Activated CD4-positive, alpha-beta memory T cell treated with anti-CD3 and anti-CD28 coated beads for 36 hours (primary cell): ENCODE measurements at places on chromosomes 3 and 15. TPM values are rescaled to one million over a fixed set of nuclear protein-coding genes. Genes with fewer than 3 reads are reported as not detected.

DNA sequence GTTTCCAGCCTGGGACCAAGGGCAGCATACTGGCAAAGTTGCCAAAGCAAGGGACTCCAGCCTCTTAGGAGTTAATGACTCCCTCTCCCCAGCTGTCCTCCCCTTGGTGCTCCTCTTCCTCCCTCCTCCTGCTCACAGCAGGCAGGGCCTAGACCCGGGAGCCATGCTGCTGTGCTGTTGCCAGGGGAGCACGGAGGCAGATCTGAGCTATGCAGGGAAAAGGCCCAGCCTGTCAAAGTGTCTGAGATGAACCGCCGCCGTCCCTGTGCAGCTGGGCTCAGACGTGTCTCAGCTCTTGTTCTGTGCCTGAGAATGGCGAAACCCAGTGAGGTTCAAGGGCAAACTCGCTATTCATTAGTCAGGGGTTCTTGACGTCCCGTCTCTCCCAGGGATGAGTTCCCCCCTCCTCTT, 60.8 kb upstream of the POLG start:
- no peaks in the 10 kb centered on the region for H3K36me3 ChIP-seq
- H3K27me3 ChIP-seq, result peaks cover 33% of the 10 kb centered on the region
- no peak overlapping the region for H3K27ac ChIP-seq

DNA sequence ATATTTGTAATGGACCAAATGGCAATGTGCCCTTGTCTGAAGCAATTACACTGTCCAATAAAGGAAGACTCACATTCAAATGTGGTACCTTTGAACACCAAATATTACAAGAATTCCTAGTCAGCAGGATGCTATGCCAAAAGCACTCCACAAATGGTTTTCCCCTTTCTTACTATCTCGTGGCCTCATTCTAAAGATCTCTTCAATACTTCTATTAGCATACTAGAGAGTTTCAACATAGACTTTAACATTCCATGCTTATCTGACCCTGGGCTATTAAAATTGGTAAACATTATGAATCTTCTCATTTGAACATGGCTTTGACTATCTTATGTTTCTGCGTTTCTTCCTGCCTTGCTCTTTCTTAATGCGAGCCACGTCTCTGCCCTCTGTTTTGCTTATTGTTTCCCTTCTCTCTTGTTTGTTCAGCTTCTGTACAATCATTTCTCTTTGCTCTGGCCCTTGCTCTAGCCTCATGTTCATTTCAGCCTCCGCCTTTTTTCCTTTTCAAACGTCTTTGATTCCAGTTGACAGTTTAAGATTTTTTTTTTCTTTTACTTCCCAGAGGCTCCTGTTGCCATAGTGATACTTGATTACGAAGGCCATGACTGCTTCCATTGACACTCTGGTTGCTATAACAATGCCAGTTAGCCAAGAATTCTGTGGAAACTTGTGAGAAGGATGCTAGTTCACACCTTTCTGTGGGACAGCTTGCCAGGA, 49.5 kb upstream of the SLC9A9 start:
- H3K4me3 ChIP-seq, result no peak overlapping the region
- H3K36me3 ChIP-seq, result no peaks in the 10 kb centered on the region
- no peaks in the 10 kb centered on the region for H3K4me1 ChIP-seq
- H3K27ac ChIP-seq, result no peak overlapping the region

DNA sequence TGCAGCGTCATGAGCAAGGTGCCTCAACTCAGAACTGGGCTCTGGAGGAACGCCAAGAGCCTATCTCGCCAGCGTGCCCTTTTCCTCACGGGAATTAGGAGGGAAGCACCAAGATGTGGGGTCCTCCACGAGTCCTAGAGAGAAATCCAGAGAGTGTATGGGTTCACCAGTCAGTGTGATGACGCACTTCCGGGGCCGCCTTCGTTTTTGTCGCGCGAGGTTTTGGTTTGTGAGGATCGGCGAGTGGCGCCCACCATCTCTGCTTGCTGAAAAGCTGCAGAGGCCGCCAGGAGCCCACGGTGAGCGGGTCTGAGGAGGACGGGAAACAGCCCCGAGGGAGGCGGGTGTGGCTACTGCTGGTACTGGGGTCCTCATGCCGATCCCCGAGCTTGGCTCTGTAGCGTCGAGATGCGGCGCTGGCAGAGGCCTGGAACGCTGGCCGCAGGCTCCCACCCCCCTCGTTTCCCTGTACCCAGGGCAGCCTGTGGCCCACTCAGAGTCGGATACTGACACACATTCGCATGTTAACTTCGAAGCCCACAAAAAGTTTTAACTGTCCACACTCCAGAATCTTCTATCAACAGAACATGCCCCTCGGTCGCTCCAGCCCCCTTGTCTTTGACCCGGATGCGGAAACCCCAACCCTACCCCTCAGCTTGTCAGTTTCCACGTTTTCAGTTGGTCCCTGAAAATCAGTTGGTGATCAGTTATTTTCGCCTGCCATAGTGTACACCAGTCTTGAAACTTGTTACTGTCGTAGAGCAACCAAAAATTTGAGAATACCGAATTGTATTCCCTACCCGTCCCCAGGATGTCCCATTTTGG, 30.4 kb downstream of the ZNF662 start:
- DNase-seq, result no peak
- no peaks in the 10 kb centered on the region for H3K27me3 ChIP-seq
- no peaks in the 10 kb centered on the region for H3K36me3 ChIP-seq
- H3K4me1 ChIP-seq, result peaks cover 22% of the 10 kb centered on the region
- no peak overlapping the region for H3K4me3 ChIP-seq

- no peak for DNase-seq
- H3K27me3 ChIP-seq, result peaks cover 4% of the 10 kb centered on the region
- H3K4me3 ChIP-seq, result no peak overlapping the region
Observed at GRCh38 chr3:36524560-36524959, 144.3 kb downstream of the STAC start.

GRCh38 chr15:101057841-101058407, 138.8 kb downstream of the LRRK1 start:
- DNase-seq, result no peak
- no peaks in the 10 kb centered on the region for H3K36me3 ChIP-seq
- no peak overlapping the region for H3K4me3 ChIP-seq
- no peak overlapping the region for H3K27ac ChIP-seq
- no peaks in the 10 kb centered on the region for H3K4me1 ChIP-seq

- H3K4me1 ChIP-seq, result peaks cover 5% of the 10 kb centered on the region
- no peaks in the 10 kb centered on the region for H3K27me3 ChIP-seq
- DNase-seq, result no peak
- no peak overlapping the region for H3K27ac ChIP-seq
- H3K36me3 ChIP-seq, result peaks cover 3% of the 10 kb centered on the region
- H3K4me3 ChIP-seq, result no peak overlapping the region
Observed at GRCh38 chr15:86735247-86736040, 655.8 kb downstream of the AGBL1 start.

- H3K36me3 ChIP-seq, result no peaks in the 10 kb centered on the region
- no peak overlapping the region for H3K4me3 ChIP-seq
- H3K4me1 ChIP-seq, result no peaks in the 10 kb centered on the region
- H3K27ac ChIP-seq, result no peak overlapping the region
Observed at GRCh38 chr3:89155811-89156210, 48.4 kb downstream of the EPHA3 start.

DNA sequence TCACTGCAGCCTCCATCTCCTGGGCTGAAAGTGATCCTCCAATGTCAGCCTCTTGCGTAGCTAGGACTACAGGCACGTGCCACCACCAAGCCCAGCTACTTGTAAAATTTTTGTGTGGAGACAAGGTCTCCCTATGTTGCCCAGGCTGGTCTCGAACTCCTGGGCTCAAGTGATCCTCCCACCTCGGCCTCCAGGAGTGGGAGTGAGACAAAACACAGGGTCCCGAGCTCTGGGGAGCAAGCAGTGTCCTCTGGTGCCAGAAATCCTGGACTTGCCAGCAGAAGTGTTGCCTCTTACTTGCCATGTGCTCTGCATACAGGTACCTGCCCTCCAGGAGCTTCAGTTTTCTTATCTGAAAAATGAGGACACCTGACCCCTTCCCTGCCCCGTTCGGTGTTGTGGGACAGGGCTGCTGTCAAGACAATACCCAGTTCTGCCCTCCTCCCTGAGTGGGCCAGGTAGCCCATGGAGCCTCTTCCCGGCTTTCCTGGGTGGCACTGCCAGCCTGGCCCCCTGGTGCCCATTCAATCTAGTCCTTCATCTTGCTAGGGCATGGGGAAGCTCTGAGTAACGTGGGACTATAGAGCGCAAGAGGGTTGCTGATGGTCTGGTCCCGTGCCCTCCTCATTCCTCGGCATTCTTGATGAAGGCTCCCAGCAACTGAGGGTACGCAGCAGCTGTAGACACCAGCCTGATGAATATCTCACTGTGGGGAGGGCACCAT, 164.6 kb downstream of the GOLGA6L4 start:
- DNase-seq, result no peak
- no peaks in the 10 kb centered on the region for H3K27me3 ChIP-seq
- no peak overlapping the region for H3K4me3 ChIP-seq
- no peaks in the 10 kb centered on the region for H3K36me3 ChIP-seq

DNA sequence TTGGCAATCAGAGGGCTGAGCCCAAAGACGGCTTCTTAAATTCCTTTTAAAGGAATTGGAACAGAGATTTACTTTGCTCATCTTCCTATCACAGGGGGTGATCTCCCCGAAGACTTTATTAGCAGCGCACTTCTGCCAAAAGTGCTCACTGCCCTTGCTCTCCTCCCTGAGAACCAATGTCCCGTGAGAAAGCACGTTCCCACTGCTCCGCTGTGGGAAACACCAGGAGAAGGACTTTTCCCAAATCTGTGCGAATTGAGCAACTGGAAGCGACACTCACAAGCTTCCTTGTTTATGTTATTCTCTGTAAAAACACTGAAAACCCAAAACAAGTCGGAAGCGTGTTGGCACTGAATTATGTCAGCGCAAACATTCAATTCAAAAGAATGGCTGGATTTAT, 670.8 kb upstream of the NR2F2 start:
- DNase-seq, result no peak
- H3K4me3 ChIP-seq, result no peak overlapping the region
- no peaks in the 10 kb centered on the region for H3K4me1 ChIP-seq

DNA sequence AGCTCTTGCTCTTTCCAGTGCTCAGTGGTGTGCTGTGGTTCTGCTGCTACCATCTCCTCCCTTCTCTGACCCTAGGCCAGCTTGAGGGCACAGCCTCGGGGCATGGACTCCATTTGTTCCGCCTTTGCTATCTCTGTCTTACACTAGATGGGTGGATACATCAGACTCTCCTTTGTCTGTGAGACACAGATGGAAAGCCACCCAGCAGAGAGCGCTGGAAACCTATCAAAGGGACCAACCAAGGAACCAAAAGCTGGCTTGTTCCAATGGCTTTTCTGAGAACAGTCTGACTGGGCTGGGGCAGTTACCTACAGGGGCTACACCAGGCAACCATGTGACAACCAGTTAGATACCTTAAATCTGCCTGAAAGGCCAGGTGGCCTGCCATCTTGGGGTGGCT, 63.8 kb downstream of the NPTN start:
- no peak for DNase-seq
- no peak overlapping the region for H3K4me3 ChIP-seq
- H3K36me3 ChIP-seq, result peaks cover 46% of the 10 kb centered on the region
- H3K4me1 ChIP-seq, result peaks cover 19% of the 10 kb centered on the region
- peak overlapping the region; percentile 49 for H3K27ac ChIP-seq

DNA sequence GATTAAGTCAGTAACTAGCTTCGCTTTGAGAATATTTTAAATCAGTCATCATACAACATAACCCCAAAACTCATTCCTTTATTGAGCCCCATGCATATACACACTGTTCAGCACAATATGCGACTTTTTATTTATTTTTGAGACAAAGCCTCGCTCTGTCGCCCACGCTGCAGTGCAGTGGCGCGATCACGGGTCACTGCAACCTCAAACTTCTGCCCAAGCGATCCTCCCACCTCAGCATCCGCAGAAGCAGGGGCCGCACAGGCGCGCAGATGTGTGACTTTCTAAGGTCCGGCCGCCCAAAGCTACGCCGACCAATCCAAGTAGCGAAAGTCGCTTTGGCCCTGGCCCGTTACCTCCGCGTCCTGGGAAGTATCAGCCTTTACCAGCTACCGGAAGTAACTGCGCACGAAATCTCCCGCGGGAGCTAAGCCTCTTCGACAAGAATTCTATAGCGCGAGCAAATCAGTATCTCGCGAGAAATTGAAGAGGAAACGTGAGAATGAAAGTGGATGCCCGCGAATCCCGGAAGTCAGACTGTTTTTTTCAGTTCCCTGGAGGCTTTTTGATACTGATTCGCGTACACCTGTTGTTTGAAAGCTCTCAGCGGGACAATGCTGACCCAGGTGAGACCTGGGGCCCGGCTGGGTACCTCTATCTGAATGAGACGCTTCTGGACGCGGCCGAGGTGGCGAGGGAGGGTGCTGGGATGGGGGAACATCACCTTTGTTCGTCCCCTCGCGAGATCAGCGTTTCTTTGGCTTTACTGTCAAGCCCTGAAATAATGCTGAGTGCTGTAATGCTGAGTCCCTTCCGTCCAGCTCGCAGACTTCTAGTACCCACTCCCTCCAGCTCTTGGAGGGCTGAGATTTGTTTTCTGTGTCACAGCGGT, at the start of the genes DHFR2 and NSUN3:
DHFR2 (minus strand) TSS at position 404 of the 892 bp plus-strand sequence. CDS start 1,405 bp downstream, outside the sequence.
NSUN3 (plus strand) TSS at position 549 of the 892 bp plus-strand sequence; CDS start at position 615, 66 bp downstream.
- H3K4me1 ChIP-seq, result peaks cover 52% of the 10 kb centered on the region
- H3K27ac ChIP-seq, result peak within 1 kb of the TSS; percentile 99
- DNase-seq, result peak; percentile 89
- H3K4me3 ChIP-seq, result peak within 1 kb of the TSS; percentile 96
- no peaks in the 10 kb centered on the region for H3K27me3 ChIP-seq

Gene CLDN18
- not detected for total RNA-seq

Gene THRB
- total RNA-seq, result not detected
